ENCODE measurements at places on chromosomes 7 and 10.

- no peak for DNase-seq
- H3K27me3 ChIP-seq, result no peaks in the 10 kb centered on the region
Observed at GRCh38 chr10:51651063-51651462, 48.3 kb downstream of the CSTF2T start.

- DNase-seq, result no peak
- H3K36me3 ChIP-seq, result no peaks in the 10 kb centered on the region
- no peak overlapping the region for H3K27ac ChIP-seq
- H3K27me3 ChIP-seq, result no peaks in the 10 kb centered on the region
- peaks cover 9% of the 10 kb centered on the region for H3K4me1 ChIP-seq
Observed at GRCh38 chr7:88401009-88401623, 94.4 kb upstream of the STEAP4 start.

GRCh38 chr10:122510326-122510725, 49.0 kb downstream of the HTRA1 start:
- no peaks in the 10 kb centered on the region for H3K4me1 ChIP-seq
- H3K36me3 ChIP-seq, result no peaks in the 10 kb centered on the region
- DNase-seq, result no peak
- no peak overlapping the region for H3K27ac ChIP-seq
- H3K27me3 ChIP-seq, result no peaks in the 10 kb centered on the region
- H3K4me3 ChIP-seq, result no peak overlapping the region

GRCh38 chr10:99532687-99533495, at the start of gene NKX2-3:
TSS of gene NKX2-3 (plus strand) at chr10:99532942. CDS start at chr10:99533132, 190 bp downstream.
- peak within 1 kb of the TSS; percentile 76 for H3K4me3 ChIP-seq
- H3K27ac ChIP-seq, result peak within 1 kb of the TSS; percentile 81
- peaks cover 82% of the 10 kb centered on the region for H3K27me3 ChIP-seq
- no peak for DNase-seq
- peaks cover 78% of the 10 kb centered on the region for H3K4me1 ChIP-seq

- peaks cover 4% of the 10 kb centered on the region for H3K36me3 ChIP-seq
- no peak overlapping the region for H3K27ac ChIP-seq
- H3K4me1 ChIP-seq, result peaks cover 2% of the 10 kb centered on the region
- no peaks in the 10 kb centered on the region for H3K27me3 ChIP-seq
Observed at GRCh38 chr10:124003070-124003419, 90.4 kb downstream of the CHST15 start.

DNA sequence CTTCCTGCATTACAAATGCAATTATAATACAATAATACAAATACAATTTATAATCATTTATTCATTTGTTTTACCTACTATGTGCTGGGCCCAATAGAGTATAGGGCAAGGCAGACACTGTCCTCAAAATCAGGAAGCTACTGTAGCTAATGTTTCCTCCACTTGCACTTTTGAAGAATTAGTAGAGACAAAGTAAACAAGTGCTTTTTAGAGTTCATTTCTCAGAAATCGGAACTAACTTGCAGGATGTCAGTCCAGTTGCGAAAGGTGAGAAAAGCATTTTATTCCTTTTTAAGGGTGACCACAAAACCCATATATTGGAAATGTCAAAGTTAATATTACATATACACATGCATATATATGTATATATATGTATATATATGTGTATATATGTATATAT, 14.2 kb downstream of the ADRB1 start:
- H3K4me3 ChIP-seq, result no peak overlapping the region
- H3K27me3 ChIP-seq, result peaks cover under 1% of the 10 kb centered on the region
- H3K27ac ChIP-seq, result no peak overlapping the region
- no peak for DNase-seq
- no peaks in the 10 kb centered on the region for H3K4me1 ChIP-seq

GRCh38 chr7:68364886-68365625, 1233.2 kb upstream of the AUTS2 start:
- H3K4me3 ChIP-seq, result no peak overlapping the region
- no peak overlapping the region for H3K27ac ChIP-seq
- H3K27me3 ChIP-seq, result no peaks in the 10 kb centered on the region
- no peaks in the 10 kb centered on the region for H3K36me3 ChIP-seq
- DNase-seq, result no peak

GRCh38 chr7:87119581-87119980, 32.7 kb upstream of the DMTF1 start:
- H3K27me3 ChIP-seq, result no peaks in the 10 kb centered on the region
- no peaks in the 10 kb centered on the region for H3K36me3 ChIP-seq
- H3K4me1 ChIP-seq, result no peaks in the 10 kb centered on the region

GRCh38 chr10:94052866-94053791, 59.4 kb downstream of the PLCE1 start:
- no peak overlapping the region for H3K27ac ChIP-seq
- peaks cover 12% of the 10 kb centered on the region for H3K27me3 ChIP-seq
- no peaks in the 10 kb centered on the region for H3K36me3 ChIP-seq
- DNase-seq, result no peak
